CD8-positive, alpha-beta memory T cell (primary cell): ENCODE measurements at places on chromosomes 7 and 10. TPM values are rescaled to one million over a fixed set of nuclear protein-coding genes. Genes with fewer than 3 reads are reported as not detected.
A peak's percentile ranks its signal among the peaks of the same experiment; 100 is the strongest.

DNA sequence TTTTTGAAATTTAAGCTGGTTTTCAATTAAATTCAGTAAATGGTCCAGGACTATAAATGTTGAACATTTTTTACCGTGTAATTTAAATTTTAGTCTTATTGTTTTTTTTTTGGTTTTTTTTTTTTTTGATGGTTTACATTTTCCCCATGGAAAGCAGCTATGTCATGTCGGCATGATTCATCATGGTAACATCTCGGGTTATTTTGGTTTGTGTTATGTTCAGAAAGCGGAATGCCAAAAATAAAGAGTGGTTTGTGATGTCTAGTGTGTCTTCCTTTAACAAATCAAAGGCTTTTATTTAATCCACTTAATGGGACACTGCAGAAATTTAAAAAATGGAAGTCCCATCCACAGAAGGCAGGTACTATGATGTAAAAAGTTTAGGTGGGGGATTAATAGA is 58.5 kb downstream of the TRUB1 start:
- no peaks in the 10 kb centered on the region for H3K36me3 ChIP-seq
- H3K27ac ChIP-seq, result no peak overlapping the region
- no peak overlapping the region for H3K4me3 ChIP-seq
- DNase-seq, result no peak

- H3K27me3 ChIP-seq, result no peaks in the 10 kb centered on the region
- no peaks in the 10 kb centered on the region for H3K4me1 ChIP-seq
- H3K36me3 ChIP-seq, result no peaks in the 10 kb centered on the region
- no peak for DNase-seq
- H3K27ac ChIP-seq, result no peak overlapping the region
Observed at GRCh38 chr10:61047788-61048560, 104.0 kb upstream of the RHOBTB1 start.

DNA sequence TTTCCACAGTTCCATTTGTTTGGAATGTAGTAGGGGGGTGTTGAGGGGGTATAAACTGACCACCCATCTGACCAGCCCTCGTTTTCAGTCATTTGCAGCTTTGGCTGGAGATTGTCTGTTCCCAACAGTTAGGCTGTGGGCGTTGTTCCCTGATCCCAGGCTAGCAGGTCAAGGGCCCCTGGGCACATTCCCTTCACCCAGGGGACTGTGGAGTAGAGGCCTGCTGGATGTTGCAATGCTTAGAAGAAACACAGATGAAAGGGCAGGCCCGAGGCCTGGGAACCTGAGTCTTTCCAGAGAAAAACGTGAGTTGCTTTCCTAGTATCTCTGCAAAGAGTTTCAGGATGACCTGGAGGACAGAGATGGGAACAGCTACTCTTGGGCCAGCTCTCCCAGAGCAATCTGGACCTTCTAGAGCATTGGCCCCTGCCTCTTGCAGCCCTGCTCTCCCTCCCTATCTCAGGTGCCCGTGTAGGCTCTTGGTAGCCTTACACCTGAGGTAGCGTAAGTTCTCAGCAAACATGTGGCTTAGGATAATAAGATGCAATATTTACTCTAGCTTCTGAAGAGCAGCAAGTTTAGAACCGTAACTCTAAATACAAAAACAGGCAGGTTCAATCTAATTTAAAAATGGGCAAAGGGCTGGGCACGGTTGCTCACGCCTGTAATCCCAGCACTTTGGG is 99.4 kb upstream of the EFCAB10 start:
- H3K4me1 ChIP-seq, result peaks cover 39% of the 10 kb centered on the region
- DNase-seq, result no peak
- no peaks in the 10 kb centered on the region for H3K27me3 ChIP-seq
- no peak overlapping the region for H3K27ac ChIP-seq

- no peaks in the 10 kb centered on the region for H3K36me3 ChIP-seq
- H3K4me1 ChIP-seq, result no peaks in the 10 kb centered on the region
- DNase-seq, result no peak
- no peak overlapping the region for H3K27ac ChIP-seq
- no peaks in the 10 kb centered on the region for H3K27me3 ChIP-seq
- no peak overlapping the region for H3K4me3 ChIP-seq
Observed at GRCh38 chr7:122518488-122518887, 180.4 kb downstream of the RNF133 start.

DNA sequence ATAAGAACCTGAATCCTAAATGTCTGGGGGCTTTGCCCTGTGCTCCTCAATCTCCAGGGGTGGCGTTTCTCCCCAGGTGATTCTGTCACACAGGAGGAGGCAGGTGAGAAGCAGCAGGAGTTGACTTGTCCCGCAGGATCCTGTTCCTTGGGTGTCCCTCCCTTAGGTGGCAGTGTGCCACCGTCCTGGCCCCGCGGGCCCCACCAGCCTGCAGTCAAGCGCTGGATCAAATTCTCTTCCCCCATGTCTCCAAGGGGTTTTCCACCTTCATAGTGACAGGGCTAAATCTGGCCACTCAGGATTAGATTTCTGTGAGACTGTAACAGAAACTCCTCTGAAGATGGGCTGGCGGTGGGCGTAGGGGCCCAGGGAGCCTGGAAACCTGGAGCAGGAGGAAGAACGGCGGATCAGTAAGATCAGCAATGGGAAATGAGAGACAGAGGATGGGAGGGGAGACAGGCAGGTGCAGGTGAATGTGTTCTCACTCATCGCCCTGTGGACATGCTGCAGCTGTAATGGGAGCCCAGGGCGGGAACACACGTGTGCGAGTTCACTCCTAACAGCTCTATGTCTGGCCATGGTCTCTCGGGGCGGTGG is 329.2 kb upstream of the COBL start:
- H3K27ac ChIP-seq, result no peak overlapping the region
- H3K4me1 ChIP-seq, result no peaks in the 10 kb centered on the region
- DNase-seq, result no peak
- no peaks in the 10 kb centered on the region for H3K36me3 ChIP-seq
- no peak overlapping the region for H3K4me3 ChIP-seq

- no peak overlapping the region for H3K4me3 ChIP-seq
- H3K4me1 ChIP-seq, result no peaks in the 10 kb centered on the region
- DNase-seq, result no peak
- H3K27ac ChIP-seq, result no peak overlapping the region
- H3K36me3 ChIP-seq, result no peaks in the 10 kb centered on the region
Observed at GRCh38 chr10:95303535-95303934, 12.7 kb upstream of the PDLIM1 start.

- H3K4me3 ChIP-seq, result no peak overlapping the region
- H3K36me3 ChIP-seq, result no peaks in the 10 kb centered on the region
- no peak for DNase-seq
- no peak overlapping the region for H3K27ac ChIP-seq
- no peaks in the 10 kb centered on the region for H3K27me3 ChIP-seq
- H3K4me1 ChIP-seq, result no peaks in the 10 kb centered on the region
Observed at GRCh38 chr10:44046605-44047004, 338.3 kb downstream of the CXCL12 start.

DNA sequence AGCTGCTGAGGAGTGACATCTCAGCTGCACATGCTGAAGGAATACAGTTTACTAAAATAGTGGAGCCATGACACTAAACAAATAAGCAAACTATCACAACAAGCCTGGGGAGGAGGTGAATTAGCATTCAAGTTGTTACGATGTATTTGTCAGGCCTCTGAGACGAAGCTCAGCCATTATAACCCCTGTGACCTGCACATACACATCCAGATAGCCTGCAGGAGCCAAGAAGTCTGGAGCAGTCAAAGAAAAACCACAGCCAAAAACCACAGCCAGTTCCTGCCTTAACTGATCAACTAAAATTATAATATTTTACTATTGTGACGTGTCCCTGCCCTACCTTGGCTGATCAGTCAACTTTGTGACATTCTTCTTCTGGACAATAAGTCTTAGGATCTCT is 68.6 kb downstream of the NSUN6 start:
- H3K4me3 ChIP-seq, result no peak overlapping the region
- peaks cover 6% of the 10 kb centered on the region for H3K4me1 ChIP-seq
- H3K36me3 ChIP-seq, result peaks cover 18% of the 10 kb centered on the region
- no peak for DNase-seq
- H3K27me3 ChIP-seq, result no peaks in the 10 kb centered on the region

GRCh38 chr10:58028597-58029366 is 238.9 kb downstream of the IPMK start:
- no peaks in the 10 kb centered on the region for H3K27me3 ChIP-seq
- H3K27ac ChIP-seq, result no peak overlapping the region
- H3K4me3 ChIP-seq, result no peak overlapping the region
- no peak for DNase-seq

DNA sequence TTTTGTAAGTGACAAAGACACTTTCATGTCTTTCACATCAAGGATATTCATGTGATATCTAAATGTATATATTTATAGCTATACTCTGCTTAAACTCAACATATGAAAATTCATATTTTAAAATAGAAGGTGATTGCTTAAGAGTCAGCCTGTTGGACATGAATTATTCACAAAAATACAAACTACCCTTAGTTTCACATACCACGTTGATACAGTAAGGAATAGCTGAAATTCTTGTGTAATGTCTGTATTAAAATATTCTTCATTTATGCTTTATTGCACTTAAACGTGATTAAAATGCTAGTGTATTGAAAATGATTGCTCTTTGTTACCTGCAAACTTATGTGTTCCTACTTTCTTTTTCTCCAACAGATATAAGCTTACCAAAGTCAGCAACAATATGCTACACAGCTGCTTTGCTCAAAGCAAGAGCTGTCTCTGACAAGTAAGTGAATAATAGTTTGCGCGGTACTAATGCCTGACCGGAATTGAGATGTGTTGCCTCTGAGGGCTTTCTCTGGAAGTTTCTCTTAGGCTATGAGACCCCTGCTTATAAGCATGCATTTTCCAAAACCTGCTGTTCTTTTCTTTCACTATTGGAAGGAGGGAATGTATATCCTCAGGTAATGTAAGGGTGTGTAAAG is 133.8 kb downstream of the WNT2 start:
- H3K27me3 ChIP-seq, result no peaks in the 10 kb centered on the region
- no peaks in the 10 kb centered on the region for H3K36me3 ChIP-seq
- H3K4me3 ChIP-seq, result no peak overlapping the region
- H3K27ac ChIP-seq, result no peak overlapping the region
- H3K4me1 ChIP-seq, result no peaks in the 10 kb centered on the region

DNA sequence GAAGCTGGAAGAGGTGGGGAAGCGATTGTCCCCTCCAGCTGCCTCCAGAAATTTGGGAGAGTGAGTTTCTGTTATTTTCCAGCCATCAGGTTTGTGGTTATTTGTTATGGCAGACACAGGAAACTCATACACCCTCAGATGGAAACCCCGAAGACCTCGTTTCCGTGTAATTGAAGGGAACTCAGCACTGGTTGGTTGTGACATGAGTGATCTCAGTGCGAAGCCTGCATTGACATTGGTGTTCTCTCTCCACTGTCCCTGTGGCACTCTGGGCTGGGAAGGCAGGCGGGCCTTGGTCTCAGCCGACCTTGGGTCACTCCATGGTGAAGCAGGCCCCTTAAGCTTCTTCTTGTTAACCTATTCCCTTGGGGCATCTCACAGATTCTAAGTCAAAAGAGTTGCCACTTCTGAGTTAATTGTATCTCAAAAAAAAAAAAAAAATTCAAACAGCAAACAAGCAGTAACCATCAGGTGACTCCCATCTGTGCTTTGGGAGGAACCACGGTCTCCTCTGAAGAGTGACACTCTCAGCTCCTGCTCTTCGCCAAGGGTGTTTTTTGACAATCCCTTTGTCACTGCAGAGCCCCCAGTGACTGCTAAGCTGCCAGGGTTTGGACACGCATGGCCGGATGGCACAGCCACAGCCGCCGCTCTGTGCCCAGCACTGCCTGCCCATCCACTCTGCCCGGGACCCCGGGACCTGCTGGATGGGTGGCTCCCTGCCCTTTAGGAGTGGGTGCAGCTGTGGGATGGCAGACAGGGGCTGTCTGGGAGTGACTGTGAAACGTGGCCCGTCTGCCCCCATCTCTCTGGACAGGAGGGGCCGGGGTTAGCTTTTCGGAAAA is 233.6 kb downstream of the PRPF18 start:
- no peaks in the 10 kb centered on the region for H3K27me3 ChIP-seq
- no peak overlapping the region for H3K4me3 ChIP-seq
- H3K4me1 ChIP-seq, result no peaks in the 10 kb centered on the region
- H3K27ac ChIP-seq, result no peak overlapping the region

- H3K4me1 ChIP-seq, result peaks cover 49% of the 10 kb centered on the region
- H3K27me3 ChIP-seq, result no peaks in the 10 kb centered on the region
- DNase-seq, result peak; percentile 63
- H3K4me3 ChIP-seq, result peak overlapping the region; percentile 10
Observed at GRCh38 chr10:62038609-62039190, 137.2 kb downstream of the ARID5B start.

DNA sequence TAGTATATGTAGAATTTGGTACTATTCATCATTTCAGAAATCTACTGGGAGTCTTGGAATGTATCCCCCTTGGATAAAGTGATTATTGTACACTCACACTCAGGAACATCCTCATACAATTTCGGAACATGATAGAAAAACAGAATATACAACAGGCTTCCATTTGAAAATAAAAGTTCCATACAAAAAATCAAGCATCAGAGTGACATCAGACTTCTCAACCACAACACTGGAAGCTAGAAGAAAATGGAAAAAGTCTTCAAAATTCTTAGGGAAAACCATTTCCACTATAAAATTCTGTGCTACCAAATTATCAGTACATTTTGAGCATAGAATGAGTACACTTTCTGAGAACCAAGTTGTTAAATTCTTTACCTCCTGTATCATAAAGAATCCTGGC is 8.8 kb downstream of the LYZL1 start:
- H3K36me3 ChIP-seq, result no peaks in the 10 kb centered on the region
- no peaks in the 10 kb centered on the region for H3K4me1 ChIP-seq
- no peaks in the 10 kb centered on the region for H3K27me3 ChIP-seq
- no peak overlapping the region for H3K27ac ChIP-seq
- no peak for DNase-seq

GRCh38 chr10:35876248-35876647 is 234.2 kb upstream of the FZD8 start:
- DNase-seq, result no peak
- H3K27ac ChIP-seq, result no peak overlapping the region
- no peaks in the 10 kb centered on the region for H3K27me3 ChIP-seq
- no peak overlapping the region for H3K4me3 ChIP-seq

DNA sequence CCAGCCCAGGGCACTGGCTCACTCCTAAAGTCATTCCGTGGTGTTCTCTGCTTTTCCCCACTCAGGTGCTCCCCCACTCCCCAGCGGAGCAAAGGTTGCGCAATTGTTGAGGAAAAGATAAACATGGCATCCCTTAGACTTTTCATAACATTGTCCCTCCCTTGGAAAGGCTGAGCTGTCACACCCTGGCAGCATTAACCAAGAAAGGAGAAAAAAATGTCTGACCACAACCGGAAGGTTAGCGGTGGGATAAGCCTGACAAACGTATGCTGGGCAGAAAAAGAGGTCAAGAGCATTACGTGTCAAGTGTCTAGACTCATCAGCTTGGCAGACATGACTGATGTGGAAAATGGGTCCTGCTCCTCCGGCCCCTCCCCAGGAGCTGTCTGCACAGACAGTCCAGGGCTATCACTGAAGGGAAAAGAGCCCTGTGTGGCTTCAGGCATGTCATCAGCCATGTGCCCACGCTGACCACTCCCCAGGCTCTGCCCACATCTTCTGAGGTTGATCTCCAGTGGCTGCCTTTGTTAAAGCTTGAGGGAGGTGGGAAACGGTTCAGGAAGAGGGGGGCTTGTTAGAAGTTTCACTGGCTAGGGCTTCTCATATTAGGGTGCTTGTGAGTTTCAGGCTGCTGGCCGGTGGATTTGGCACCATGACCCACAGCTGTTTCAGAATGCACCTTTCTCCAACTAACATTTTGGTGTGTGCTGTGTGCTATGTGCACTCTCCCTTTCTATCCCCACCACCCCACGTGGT is 30.1 kb downstream of the BTBD16 start:
- H3K27me3 ChIP-seq, result no peaks in the 10 kb centered on the region
- H3K27ac ChIP-seq, result no peak overlapping the region
- no peak for DNase-seq
- H3K36me3 ChIP-seq, result no peaks in the 10 kb centered on the region

The CAV1 gene
- 2.3 TPM for total RNA-seq

The EMX2 gene
- not detected for total RNA-seq

The SEMA3E gene
- not detected for total RNA-seq

The ABCB4 gene
- total RNA-seq, result 0.44 TPM

The ADRB1 gene
- 0.49 TPM for total RNA-seq
